ENCODE measurements at places on chromosomes 4 and X. TPM values are rescaled to one million over a fixed set of nuclear protein-coding genes. Genes with fewer than 3 reads are reported as not detected.

ADAM29 gene
- polyA plus RNA-seq = not detected

SLC10A4 gene
- polyA plus RNA-seq = not detected

USP26 gene
- not detected for polyA plus RNA-seq

DNA sequence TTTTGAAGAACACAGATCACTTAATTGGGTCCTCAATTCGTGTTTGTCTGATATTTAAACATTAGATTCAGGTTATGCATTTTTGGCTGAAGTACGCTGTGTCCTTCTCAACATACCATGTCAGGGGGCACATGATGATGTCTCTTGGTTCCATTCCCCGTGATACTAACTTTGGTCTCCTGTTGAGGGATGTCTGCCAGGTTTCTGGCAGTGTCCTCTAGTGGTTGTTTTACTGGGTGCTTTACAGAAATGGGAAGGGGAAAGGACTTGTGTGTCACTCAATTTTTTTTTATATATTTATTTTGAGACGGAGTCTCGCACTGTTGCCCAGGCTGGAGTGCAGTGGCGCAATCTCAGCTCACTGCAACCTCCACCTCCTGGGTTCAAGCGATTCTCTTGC, 58.2 kb downstream of the WWC2 start:
- no peak for DNase-seq

DNA sequence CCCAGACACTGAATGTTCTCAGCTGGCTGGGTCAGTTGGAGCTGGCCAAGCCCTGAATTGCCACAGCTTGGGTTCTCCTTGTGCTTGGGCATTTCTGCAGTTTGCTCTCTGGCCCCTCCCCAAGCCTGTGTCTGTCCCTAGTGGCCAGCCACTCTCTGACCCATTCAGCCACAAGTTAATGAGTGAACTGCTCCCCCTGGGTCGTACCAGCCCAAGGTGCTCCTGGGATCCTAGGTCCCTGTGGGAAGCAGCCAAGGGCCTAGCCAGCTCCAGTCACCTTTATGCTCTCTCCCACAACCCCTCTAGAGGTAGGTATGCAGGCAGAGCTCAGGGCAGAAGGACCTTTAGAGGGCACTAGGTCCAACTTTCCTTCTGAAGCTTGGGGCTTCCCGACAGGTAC, 51.5 kb downstream of the STARD8 start:
- DNase-seq = no peak

DNA sequence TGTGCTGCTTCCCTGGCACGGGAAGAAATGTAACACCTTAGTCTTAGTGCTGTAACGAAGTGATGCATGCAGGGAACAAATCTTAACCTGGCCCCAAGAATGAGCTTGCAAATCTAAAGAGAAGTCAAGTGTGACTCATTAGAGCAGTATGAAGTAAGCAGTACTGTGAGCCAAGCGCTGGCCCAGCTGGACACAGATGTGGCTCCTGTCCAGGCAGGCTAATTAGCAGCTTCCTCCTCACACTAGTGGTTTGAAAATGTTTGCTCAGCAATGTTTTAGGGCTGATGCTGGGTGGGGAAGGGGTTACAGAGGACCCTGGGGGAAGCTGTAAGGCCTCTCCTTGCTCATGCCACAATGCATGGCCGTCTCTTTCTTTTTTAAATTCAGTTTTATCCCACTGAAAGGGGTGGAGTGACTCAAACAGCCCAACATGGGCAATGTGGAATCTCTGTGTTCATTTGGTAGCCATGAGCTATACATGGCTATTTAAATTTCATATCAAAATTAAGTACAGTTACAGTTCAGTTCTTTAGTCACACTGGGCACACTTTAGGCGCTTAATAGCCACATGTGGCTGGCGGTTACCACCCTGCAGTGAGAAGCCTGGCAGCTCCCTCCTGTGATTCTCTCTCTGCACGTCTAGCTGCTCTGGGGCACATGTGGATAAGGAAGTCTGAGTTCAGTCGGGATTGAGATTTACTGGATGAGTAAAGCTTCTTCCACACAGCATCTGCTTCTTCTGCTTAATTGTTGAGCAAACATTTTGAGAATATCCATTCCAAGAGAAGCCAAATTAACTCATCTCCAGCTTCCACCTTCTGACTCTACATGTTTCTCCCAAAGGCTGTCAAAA, 48.8 kb downstream of the MAP7D2 start:
- DNase-seq = peak; percentile 44

GRCh38 chrX:30949554-30949953, 60.5 kb upstream of the TAB3 start:
- DNase-seq = no peak
